ENCODE measurements at places on chromosomes 7 and 10. TPM values are rescaled to one million over a fixed set of nuclear protein-coding genes. Genes with fewer than 3 reads are reported as not detected.
A peak's percentile ranks its signal among the peaks of the same experiment; 100 is the strongest.

- no peak for DNase-seq
Observed at GRCh38 chr10:116437076-116437692, 9.5 kb downstream of the PNLIPRP3 start.

DNA sequence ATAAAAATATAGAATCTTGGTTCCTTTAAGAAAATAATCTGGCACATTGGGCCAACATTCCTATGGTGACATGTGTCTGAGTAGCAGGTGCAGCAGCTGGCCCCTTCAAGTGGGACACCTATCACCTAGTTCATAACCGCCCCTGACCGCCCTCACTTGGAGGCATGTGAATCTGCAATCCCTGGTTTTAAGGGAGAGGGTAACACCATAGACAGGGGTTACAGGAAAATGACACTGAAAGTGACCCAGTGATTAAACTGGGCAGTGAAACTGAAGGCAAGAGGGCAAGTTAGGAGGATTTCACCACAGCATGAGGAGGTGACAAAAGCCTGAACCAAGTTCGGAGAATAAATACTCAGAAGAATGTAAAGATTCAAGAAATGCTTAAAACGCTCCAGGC, 1.1 kb downstream of the RSU1 start:
- peak; percentile 11 for DNase-seq

DNA sequence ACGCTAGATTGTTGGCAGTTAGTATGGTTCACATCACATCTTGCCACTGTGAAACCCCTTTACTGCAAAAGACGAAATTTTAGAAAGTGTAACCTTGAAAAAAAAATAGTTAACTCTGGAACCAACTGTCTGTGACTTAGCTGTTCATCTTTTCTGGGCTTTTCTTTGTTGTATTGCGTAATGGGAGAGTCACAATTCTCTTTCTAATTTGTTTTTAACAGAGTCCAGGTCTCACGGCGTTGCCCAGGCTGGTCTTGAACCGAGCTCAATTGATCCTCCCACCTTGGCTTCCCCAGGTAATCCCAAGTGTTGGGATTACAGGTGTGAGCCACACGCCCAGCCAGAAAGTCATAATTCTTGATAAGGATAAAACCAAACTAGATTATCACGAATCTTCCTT, 14.5 kb downstream of the UBE3C start:
- DNase-seq: no peak

GRCh38 chr10:36164556-36165504, 522.7 kb upstream of the FZD8 start:
- DNase-seq: no peak

- no peak for DNase-seq
Observed at GRCh38 chr10:6743291-6743849, 163.3 kb upstream of the PRKCQ start.

- DNase-seq: no peak
Observed at GRCh38 chr10:63646491-63646890, 125.3 kb downstream of the REEP3 start.

DNA sequence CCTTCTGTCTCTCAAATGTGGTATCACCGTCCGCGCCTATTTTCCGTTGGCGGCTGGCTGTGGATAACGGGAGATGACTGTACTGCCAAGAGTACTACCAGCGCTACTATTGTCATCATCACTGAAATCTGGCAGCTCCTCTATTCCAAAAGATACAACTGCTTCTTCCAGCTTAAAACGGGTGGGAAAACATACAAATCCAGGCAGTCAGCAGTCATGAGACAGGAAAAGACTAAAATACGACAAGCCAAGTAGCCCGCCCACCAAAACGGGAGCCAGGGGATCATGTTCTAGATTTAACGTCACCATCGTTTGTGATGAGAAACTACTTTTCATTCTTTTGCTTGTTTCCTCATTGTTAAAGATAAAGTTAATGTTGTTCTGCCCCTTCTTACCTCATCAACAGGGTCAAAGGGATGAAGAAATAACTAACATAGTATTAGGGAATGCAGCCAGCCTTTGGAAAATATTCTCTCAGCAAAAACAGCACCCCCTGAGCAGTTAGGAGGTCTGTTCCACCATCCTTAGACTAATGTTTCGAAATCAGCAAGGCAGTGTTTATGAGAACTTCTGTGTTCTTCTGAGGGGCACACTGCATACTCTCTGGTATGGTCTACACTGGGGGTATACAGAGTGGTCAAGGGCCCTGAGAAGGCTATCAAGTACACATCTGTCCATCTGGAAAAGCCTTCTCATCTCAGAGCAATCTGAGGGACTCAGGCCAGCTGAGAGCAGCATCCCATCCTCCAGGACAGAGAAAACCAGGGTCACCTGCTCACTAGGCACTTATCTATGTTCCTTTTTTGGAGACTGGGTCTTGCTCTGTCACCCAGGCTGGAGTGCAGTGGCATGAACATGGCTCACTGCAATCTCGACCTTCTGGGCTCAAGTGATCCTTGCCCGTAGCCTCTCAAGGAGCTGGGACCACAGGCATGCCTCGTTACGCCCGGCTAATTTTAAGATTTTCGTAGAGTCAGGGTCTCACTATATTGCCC, 47.5 kb downstream of the GNA12 start:
- peak; percentile 37 for DNase-seq

DNA sequence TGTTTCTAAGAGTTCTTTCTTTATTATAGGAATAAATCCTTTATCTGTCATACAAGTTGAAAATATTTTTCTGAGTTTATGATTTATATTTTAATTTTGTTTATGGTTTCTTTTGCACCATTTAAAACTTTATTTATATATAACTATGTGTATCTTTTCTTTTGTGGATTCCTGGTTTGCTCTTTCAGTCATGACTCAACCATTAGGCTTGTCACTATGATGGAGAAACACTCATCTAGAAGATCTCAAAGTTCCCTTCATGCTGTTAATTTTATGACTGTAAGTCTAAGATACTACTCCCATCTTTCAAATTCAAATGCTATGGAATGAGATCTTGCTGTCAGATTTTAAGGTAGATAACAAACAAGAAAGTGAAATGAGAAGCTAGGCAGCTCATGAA, 199.5 kb downstream of the INHBA start:
- peak; percentile 16 for DNase-seq

GRCh38 chr7:70614237-70615045, 517.5 kb upstream of the GALNT17 start:
- DNase-seq: peak; percentile 77

- no peak for DNase-seq
Observed at GRCh38 chr7:30829471-30829870, 58.3 kb downstream of the MINDY4 start.

DNA sequence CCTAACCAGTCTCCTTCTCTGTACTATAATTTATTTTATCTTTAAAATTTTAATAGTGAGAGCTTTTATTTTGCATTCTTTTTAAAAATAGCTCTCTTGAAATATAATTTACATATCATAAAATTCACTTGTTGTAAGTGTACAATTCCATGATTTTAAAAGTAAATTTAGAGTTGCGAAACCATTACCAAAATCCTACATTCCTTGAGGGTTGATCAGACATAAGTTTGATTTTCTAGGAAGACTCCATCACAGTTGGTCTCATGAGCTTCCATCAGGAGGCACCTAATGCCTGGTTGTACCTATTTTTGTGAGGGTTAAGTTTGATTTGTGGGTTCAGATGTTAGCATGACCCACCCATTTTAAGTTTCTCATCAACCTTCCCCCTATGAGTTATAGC, 108.1 kb downstream of the BMPER start:
- DNase-seq: no peak

- DNase-seq: no peak
Observed at GRCh38 chr7:157519798-157520244, 183.0 kb downstream of the DNAJB6 start.

GRCh38 chr7:92133737-92134270, 473 bp downstream of the CYP51A1 start:
- DNase-seq: peak; percentile 79

DNA sequence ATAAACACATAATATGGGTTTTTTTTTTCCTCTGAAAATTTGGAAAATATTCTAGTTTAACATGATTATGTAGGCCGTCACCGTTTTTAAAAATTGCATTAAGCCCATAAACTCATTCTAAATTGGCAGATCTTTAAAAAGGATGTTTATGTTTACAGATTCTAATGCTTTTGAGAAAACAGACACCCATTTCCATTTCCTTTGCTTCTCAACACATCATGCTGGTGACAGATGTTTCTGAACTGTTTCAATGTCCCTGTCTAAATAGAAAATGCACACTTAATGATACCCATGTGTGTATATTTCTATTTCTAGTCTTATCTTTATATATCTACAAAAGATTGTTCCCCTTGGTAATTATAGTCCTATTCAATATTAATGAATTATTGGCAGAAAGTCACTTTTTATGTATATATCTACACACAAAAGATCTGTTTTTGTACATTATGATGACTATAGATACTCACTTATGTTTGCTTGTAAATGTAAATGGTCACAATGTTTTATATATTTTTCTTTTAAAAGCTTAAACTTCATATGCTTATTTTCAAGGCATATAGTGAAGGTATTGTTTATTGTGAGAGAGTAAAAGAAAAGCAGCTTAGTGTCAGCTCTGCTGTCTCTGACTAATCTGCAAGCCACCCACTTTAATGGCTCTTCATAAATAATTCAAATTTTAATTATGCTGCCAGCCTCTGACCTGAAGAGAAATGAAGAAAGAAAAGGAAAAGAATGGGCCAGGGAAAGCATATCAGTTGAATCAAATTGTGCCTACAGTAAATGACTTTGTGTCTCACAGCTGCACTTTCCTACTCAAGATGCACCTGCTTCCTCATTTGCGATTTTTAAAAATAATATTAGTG, 179.4 kb downstream of the CACNA2D1 start:
- no peak for DNase-seq

DNA sequence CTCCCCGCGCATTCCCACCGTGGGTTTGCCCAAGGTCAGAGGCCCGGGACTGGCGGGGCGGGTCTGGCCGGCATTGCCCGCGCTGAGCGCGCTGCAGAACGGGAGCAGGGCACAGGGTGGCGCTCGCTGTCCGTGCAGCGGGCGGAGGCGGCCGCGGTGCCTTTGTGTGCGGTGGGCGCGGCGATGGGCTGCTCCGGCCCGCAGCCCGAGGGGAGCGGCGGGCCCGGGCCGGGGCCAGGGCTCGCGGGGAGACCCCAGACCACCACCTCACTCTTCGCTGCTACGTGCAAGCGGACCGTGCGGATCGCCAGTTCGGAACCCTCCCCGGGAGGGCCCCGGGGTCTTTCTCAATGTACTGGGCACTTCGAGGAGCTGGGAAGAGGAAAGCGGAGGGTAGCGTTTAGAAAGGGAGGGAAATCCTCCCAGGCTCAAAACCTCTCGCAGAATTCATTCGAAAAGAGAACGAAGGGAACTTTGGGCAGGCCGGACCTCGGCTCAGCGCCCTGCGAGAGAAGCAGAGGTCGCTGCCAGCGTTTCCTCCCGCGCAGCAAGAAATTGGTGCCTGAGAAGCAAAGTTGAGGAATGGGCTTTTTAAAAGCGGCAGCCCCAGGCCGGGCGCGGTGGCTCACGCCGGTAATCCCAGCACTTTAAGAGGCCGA, 8.5 kb downstream of the SP8 start:
- DNase-seq: no peak

The FKBP6 gene
- not detected for total RNA-seq

The PTPRZ1 gene
- total RNA-seq: not detected

The SLC29A3 gene
- total RNA-seq: 2.3 TPM

The PAPSS2 gene
- total RNA-seq: 102 TPM

The SEMA4G gene
- total RNA-seq: 1.8 TPM
